ENCODE measurements at places on chromosomes 2 and 18. TPM values are rescaled to one million over a fixed set of nuclear protein-coding genes. Genes with fewer than 3 reads are reported as not detected.
A peak's percentile ranks its signal among the peaks of the same experiment; 100 is the strongest.

Gene DSG2
- total RNA-seq = 0.19 TPM

Gene RAPGEF4
- total RNA-seq = 0.39 TPM

DNA sequence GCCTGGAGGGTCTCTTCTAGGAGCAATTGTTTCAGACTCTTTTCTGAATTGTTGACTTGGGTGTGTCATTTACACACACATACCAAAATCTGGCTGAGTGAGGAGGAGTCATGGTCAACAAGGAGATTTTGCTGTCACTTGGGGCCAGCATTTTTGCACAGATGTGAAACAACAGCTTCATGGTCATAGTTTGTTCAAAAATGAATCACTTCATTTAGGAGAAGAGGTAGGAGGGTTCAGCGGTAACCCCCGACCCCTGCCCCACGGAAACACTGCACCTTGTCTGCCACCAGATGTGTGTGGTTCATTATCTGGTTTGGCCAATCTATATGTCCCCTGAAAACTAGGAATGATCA, 42.2 kb downstream of the LBH start:
- H3K27ac ChIP-seq = no peak overlapping the region
- peak; percentile 37 for DNase-seq
- no peaks in the 10 kb centered on the region for H3K36me3 ChIP-seq
- no peak overlapping the region for H3K4me3 ChIP-seq
- peaks cover under 1% of the 10 kb centered on the region for H3K4me1 ChIP-seq

DNA sequence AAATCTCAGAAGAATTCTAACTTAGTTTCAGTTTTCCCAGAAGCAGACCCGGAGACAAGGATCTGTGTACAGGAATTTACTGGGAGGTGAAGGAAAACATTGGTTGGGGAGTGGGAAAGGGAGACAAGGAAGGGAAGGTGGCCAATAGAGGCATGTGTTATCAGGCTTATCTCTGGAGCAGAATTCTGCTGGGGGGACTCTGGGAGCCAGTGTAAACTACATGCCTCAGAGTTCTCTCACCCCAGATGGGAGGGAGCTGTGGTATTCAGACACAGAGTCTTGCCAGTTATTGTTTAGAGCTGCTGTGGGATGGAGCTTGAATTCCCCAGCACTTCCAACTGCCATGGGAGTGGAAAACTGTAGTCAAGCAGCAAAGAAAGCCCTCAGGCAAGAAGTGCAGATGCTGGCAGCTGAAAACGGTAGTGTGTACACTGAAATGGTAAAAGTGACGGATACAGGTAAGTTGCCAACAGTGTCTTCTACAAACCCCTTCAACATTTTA, 19.0 kb downstream of the DNPEP start:
- no peaks in the 10 kb centered on the region for H3K36me3 ChIP-seq
- H3K4me3 ChIP-seq = no peak overlapping the region
- no peaks in the 10 kb centered on the region for H3K4me1 ChIP-seq
- H3K27ac ChIP-seq = no peak overlapping the region

- H3K36me3 ChIP-seq = no peaks in the 10 kb centered on the region
- no peak overlapping the region for H3K4me3 ChIP-seq
- no peak overlapping the region for H3K27ac ChIP-seq
- DNase-seq = no peak
- no peaks in the 10 kb centered on the region for H3K4me1 ChIP-seq
Observed at GRCh38 chr2:168086851-168087250, 160.5 kb downstream of the STK39 start.
